ENCODE measurements at places on chromosomes 4 and X. TPM values are rescaled to one million over a fixed set of nuclear protein-coding genes. Genes with fewer than 3 reads are reported as not detected.

- no peaks in the 10 kb centered on the region for H3K4me1 ChIP-seq
- H3K36me3 ChIP-seq = no peaks in the 10 kb centered on the region
- DNase-seq = peak; percentile 19
- H3K27me3 ChIP-seq = no peaks in the 10 kb centered on the region
- H3K27ac ChIP-seq = no peak overlapping the region
These were observed 124.2 kb upstream of the MBNL3 start for GRCh38 chrX:132612821-132613564.

GRCh38 chrX:120358737-120359456 lies 3.0 kb upstream of the ATP1B4 start:
- H3K36me3 ChIP-seq = no peaks in the 10 kb centered on the region
- H3K4me1 ChIP-seq = no peaks in the 10 kb centered on the region
- no peak overlapping the region for H3K4me3 ChIP-seq
- no peak for DNase-seq
- H3K27ac ChIP-seq = no peak overlapping the region
- no peaks in the 10 kb centered on the region for H3K27me3 ChIP-seq

- H3K27me3 ChIP-seq = no peaks in the 10 kb centered on the region
- H3K4me1 ChIP-seq = no peaks in the 10 kb centered on the region
- no peaks in the 10 kb centered on the region for H3K36me3 ChIP-seq
These were observed 140.0 kb downstream of the CHM start for GRCh38 chrX:85907316-85907715.

MAB21L2 gene
- 0.11 TPM for total RNA-seq

TNMD gene
- total RNA-seq = 0.22 TPM

CT45A10 gene
- not detected for total RNA-seq

DNA sequence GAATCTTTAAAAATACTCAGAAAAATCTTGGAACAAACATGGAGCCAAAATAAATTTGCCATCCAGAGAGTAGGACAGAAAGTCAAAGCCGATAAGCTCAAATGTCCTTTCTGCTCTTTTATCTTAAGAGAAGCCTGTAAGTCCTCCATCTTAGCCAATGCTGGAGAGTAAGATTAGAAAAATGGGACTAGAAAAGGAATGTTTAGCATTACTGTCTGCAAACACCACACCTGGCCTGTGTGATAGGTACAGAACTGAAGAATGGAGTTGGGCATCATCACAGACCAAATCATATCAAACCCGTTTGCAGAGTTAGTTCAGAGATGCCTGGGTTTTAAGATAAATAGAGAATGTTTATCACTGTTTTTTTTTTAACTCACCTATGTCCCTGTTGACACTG lies 10.5 kb upstream of the SLC39A8 start:
- no peak overlapping the region for H3K4me3 ChIP-seq
- no peak for DNase-seq
- H3K4me1 ChIP-seq = no peaks in the 10 kb centered on the region
- no peaks in the 10 kb centered on the region for H3K27me3 ChIP-seq

GRCh38 chr4:81466841-81467671 lies 4.7 kb downstream of the RASGEF1B start:
- no peak for DNase-seq
- no peaks in the 10 kb centered on the region for H3K36me3 ChIP-seq
- H3K27me3 ChIP-seq = no peaks in the 10 kb centered on the region
- H3K4me1 ChIP-seq = peaks cover 39% of the 10 kb centered on the region
- no peak overlapping the region for H3K27ac ChIP-seq
- no peak overlapping the region for H3K4me3 ChIP-seq

GRCh38 chr4:22794732-22795131 lies 102.0 kb downstream of the GBA3 start:
- H3K4me1 ChIP-seq = no peaks in the 10 kb centered on the region
- H3K4me3 ChIP-seq = no peak overlapping the region
- no peak for DNase-seq
- H3K36me3 ChIP-seq = no peaks in the 10 kb centered on the region
- no peak overlapping the region for H3K27ac ChIP-seq

COL25A1 gene
- 0.77 TPM for total RNA-seq

DNA sequence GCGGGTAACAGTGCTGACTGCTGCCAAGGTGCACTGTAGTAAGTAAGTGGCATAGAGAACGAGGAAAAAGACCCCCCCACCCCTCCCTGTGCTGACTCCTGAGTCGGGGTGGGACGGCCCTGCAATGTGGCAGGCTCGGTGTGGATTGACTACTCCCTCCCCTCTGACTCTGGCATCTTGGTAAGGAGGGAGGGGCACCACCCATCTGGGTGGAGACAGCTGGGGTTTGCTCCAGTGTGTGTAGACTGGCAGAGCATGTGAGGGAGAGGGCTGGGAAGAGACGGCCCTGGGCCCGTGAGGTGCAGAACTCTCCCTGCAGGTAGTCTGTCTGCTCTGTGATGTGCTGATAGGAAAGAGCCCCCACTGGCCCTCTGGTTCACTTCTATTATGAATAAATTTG lies 31.0 kb downstream of the NSG1 start:
- H3K4me3 ChIP-seq = no peak overlapping the region
- peaks cover 65% of the 10 kb centered on the region for H3K36me3 ChIP-seq
- no peaks in the 10 kb centered on the region for H3K27me3 ChIP-seq
- no peak for DNase-seq
- H3K27ac ChIP-seq = no peak overlapping the region

GRCh38 chr4:47415719-47416118 lies 47.8 kb downstream of the COMMD8 start:
- no peaks in the 10 kb centered on the region for H3K36me3 ChIP-seq
- DNase-seq = no peak
- H3K27ac ChIP-seq = no peak overlapping the region
- no peak overlapping the region for H3K4me3 ChIP-seq
- no peaks in the 10 kb centered on the region for H3K27me3 ChIP-seq

KDR gene
- 23.4 TPM for total RNA-seq

- H3K27ac ChIP-seq = peak overlapping the region; percentile 66
These were observed 16.4 kb downstream of the TASL start for GRCh38 chrX:30561191-30561590.

DNA sequence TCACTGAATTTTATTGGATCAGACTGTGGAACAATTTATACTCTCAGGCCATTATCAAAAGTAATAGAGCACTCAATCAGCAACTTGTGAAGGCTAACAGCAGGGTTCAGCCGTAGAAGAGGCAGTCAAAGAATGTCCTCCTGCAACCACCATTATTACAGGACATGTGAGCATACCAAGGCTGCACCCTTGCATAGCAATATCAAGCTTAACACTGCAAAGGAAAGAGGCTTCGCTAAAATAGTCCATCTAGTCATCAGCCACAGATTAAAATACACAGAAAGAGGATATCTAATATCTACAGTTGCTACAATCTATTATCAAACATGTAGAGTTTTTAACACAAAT lies 42.9 kb upstream of the TMPRSS11B start:
- no peaks in the 10 kb centered on the region for H3K27me3 ChIP-seq
- H3K36me3 ChIP-seq = no peaks in the 10 kb centered on the region
- DNase-seq = no peak
- H3K4me1 ChIP-seq = no peaks in the 10 kb centered on the region

DNA sequence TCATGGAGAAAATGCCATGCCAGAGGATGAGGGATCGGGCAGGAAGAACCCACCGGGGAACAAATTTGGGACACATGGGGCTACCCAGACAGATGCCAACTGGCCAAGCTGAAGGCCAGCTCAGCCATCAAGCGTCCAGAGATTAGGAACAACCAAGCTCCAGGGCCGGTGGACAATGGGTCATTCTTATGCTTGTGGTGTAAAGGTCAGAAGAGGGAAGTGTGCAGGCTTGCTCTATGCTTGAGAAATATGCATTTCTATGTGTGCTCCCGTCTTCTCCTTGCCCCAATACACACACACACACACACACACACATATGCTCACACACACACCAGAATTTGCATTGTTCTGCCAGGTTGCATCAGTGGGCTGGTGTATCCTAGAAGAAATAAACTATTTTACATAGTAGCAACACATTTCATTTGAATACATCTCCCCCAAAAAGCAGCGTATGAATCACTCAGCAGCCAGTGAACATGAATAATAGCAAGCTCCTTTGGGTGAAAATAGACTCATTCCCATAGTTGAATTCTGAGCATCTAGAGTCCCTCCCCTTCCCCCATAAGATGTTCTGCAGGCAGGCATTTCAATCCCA lies 201.9 kb upstream of the PPARGC1A start:
- no peaks in the 10 kb centered on the region for H3K4me1 ChIP-seq
- no peaks in the 10 kb centered on the region for H3K27me3 ChIP-seq
- H3K27ac ChIP-seq = no peak overlapping the region

GRCh38 chr4:156888762-156889161 lies 82.8 kb downstream of the PDGFC start:
- DNase-seq = no peak
- no peaks in the 10 kb centered on the region for H3K27me3 ChIP-seq
- no peaks in the 10 kb centered on the region for H3K36me3 ChIP-seq
- no peak overlapping the region for H3K4me3 ChIP-seq
- H3K27ac ChIP-seq = no peak overlapping the region
